ENCODE measurements at places on chromosomes 2 and 18.
A peak's percentile ranks its signal among the peaks of the same experiment; 100 is the strongest.

GRCh38 chr2:221818616-221819320 lies 246.7 kb upstream of the EPHA4 start:
- DNase-seq = no peak

- no peak for DNase-seq
Measured at GRCh38 chr2:241689306-241689705, 2.7 kb upstream of the DTYMK start.

- no peak for DNase-seq
Measured at GRCh38 chr2:150811259-150811855, 323.9 kb upstream of the RND3 start.

DNA sequence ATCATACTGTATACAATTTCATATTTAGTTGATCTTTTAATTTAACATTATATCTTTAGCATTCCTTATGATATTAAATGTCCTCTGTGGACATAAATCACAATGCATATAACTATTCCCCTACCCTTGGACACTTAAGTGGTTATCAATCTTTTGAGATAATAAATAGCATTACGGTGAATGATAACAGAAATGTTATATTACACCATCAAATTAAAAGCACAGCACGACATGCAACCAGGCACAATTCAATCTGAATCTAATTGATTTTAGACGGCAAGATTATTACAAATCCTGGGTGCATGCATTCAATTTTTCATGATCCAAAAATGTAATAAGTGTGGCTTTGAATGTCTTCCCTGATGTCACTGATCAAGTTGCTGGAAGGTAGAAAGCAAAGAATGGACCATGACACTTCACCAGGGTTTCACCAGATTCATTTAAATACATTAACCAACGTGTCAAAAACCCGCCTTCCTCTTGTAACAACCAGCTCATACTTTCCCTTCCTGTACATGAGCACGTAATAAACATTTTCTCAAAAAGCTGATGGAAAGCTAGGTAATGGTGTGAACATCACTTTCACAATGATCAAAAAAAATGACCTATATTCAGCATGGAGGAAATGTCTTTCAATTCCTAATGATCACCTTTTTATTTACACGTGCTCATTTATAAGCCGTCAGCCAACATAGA lies 513.7 kb upstream of the ID2 start:
- no peak for DNase-seq

GRCh38 chr2:142130111-142131009 lies 456 bp downstream of the LRP1B start:
- peak; percentile 24 for DNase-seq

DNA sequence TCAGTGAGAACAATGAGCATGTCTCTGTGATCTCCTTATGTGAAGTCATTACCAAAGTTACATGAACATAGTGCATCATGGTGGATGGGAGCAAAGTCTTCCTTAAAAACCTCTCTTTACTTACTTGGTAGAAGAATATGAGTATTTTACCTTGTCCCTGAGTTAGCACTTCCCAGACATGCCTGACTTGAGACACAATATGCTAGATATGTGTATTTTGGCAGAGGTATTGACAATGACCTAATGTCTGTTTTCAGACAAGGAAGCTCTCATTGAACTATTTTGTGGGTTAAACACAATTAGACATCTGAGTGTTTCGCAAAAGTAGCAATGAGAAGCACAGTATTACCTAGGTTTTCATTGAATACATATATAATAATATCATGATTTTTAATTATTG lies 99.1 kb upstream of the MC4R start:
- no peak for DNase-seq

GRCh38 chr2:46470114-46470628 lies 9.2 kb upstream of the TMEM247 start:
- peak; percentile 62 for DNase-seq

DNA sequence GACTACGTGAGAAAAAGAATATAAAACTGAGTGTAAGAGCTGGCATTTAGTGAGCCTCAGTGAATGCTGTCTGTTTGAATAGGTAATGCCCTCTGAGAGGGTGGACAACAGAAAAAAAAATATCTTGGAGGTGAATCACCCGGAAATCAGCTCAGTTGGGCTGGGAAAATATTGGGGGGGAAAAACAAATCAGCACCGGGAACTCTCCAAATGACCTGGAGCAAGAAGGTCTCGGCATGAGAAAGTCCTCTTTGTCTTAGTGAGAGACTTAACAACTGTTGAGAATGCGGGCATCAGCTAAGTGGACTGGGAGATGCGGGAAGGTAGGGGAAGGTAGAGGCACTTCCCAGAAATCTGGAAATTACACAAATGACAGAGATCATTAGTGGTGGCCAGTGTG lies 109.4 kb upstream of the POU3F3 start:
- no peak for DNase-seq

DNA sequence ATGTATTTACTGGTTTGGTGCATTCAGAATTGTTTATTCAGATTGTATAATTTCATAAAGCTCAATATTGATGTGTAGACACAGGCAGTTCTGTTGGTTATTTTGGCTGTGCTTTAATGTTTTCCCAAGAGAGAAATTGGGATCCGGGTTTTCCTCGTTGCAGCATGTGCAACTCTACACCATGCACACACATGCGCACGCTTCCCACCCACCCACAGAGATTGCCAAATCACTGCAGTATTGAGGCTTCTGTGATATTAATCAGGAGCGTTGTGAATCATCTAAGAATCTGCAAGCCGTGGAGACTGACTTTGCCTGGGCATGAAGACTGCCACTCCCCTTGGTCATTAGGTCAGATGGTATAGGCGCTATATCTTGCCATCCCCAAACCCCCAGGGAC lies 571.5 kb downstream of the SLC4A3 start:
- DNase-seq = no peak

DNA sequence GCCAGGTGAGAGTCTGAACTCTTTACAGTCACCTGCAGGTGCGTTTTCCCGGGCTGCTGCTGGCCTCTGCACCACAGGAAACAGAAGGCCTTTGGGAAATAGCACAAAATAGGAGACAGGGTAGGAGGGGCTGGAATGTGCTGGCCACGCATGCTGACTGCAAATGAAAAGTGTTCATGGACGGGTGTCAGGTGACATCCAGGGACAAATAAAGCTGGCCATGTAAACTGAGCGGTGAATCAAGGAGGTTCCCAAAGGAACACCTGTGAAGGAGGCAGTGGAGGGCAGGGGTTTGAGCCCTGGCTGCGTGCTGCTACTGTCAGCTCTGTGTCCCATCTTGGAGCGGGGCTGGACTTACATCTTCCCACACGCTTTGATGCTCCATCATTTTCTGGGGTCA lies 42.4 kb upstream of the GBX2 start:
- DNase-seq = no peak

DNA sequence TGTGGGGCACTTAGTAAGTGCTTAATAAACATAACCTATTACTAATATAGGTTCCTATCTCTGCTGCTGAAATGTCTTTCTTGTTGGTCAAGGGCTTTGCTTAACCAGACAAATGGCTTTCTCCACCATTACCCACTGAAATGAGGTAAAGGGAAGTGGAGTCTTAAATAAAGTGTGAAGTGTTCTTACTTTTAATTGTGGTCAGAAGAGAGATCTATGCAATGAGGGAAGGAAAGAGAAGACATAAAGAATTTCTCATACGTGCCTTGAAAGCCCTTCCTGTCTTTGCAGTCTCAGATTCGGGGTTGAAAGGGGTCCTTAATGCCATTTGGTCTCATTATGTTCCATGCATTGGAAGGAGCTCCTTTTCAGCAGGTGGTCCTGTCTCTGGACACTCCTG lies 6.9 kb upstream of the CXCR4 start:
- DNase-seq = no peak

GRCh38 chr18:61587865-61588264 lies 254.6 kb downstream of the CDH20 start:
- no peak for DNase-seq

GRCh38 chr2:85954590-85955458 lies 66.0 kb upstream of the ST3GAL5 start:
- DNase-seq = no peak

DNA sequence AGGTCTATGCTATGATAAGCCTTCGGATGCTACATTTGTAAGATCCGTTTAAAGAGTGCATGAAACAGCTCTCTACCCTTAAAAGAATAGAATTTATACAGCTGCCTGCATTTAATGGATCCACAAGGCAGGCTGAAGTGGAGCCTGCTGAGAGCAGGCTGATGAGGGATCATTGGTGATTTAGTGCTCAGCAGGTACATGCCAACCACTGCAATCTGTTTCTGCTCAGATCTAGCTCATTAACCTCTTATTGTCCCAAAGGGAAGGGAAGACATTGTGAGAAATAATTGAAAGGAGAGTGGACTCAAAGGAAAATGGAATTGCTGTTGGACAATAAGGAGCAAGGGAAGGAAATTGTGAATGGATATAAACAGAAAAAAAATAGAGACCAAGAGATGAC lies 822.6 kb downstream of the TRIB2 start:
- DNase-seq = no peak

DNA sequence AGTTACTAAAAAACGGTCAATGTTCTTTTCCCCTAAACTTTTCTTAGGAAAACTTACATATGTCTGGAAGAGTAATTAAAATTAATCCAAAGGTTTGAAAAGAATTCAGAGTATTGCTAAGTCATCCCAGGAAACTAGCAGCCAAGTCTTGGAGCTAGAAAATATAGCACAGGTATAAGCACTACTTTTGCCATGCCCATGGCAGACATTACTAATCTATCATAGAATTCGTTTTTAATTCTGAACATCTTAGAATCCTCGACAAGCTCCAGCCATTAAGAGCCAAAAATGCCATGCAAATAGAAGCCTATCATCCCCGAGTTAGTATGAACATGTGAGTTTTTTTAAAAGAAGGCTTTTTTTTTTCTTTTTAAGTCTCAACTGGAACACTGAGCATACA lies 395.0 kb downstream of the ZEB2 start:
- no peak for DNase-seq

DNA sequence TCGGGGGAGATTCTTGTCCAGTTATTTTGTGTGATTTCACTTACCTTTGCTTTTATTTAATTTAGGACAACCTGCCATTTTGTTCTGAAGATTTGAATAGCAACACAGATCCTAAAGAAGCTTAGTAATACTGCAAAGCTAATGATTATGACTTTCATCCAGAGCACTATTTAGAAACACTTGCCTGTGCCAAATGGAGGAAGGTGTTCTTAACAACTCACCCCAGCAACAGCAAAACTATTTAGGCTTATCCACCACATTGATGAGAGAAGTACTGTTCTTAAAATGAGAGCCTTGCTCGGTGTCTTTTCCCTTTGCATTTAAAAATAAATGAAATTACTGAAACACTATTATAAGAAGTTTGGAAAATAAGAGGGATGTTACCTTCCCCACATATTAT lies 59.7 kb downstream of the RHBDD1 start:
- no peak for DNase-seq

GRCh38 chr2:184031402-184032147 lies 566.8 kb upstream of the ZNF804A start:
- no peak for DNase-seq

DNA sequence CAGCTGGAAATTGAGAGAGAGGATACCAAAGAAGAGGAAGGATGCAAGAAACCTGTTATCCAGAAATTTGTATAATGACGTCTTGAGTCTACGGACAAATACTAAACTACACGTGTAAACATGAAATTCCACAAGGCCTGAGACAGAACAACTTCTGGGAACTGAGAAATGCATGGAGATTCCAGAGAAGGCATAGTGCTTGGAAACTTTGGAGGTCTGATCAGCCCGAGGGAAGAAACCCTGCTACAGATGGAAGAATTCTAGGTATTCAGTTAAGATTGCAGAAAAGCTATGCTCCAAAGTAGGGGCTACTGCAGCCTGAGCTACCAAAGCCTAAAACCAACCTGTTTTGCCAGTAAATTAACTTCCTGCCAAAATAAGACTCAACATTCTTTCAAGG lies 120.4 kb downstream of the PDCL3 start:
- no peak for DNase-seq

DNA sequence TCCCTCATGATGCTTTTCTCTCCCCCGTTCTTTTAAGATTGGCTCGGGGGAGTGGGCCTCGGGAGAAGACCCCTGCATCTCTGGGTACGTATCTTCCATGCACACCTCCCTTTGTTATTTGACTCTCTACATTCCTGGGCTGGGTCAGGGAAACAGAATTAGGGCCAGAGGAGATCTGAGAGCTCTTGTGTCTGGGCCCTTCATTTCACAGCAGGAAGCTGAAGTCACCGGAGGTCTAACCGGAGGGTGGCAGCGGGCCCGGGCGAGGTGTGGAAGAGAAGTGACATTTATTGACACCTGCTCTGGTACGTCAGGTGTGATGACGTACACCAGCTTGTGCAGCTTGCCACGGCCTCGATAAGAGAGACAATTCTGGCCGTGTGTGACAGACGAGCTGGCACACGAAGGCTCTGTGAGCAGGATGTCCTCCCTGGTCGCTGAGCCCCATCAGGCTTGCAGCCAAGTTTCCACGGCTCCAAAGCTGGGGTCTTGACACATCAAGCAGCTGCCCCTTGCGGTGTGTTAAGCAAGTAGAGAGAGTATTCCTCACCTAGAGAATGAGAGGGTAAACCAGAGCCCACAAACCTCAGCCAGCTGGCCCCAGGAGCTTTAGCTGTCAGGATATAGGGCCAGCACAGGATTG lies 30.4 kb downstream of the TOGARAM2 start:
- DNase-seq = no peak

GRCh38 chr2:9416962-9417316 lies 6.4 kb downstream of the ITGB1BP1 start:
- DNase-seq = no peak

GRCh38 chr2:132977812-132978529 lies 308.0 kb upstream of the LYPD1 start:
- no peak for DNase-seq

GRCh38 chr2:217650229-217650628 lies 352.6 kb downstream of the TNS1 start:
- no peak for DNase-seq

Data from KBM-7 (cell line).